ENCODE measurements at places on chromosomes 3 and 15.

DNA sequence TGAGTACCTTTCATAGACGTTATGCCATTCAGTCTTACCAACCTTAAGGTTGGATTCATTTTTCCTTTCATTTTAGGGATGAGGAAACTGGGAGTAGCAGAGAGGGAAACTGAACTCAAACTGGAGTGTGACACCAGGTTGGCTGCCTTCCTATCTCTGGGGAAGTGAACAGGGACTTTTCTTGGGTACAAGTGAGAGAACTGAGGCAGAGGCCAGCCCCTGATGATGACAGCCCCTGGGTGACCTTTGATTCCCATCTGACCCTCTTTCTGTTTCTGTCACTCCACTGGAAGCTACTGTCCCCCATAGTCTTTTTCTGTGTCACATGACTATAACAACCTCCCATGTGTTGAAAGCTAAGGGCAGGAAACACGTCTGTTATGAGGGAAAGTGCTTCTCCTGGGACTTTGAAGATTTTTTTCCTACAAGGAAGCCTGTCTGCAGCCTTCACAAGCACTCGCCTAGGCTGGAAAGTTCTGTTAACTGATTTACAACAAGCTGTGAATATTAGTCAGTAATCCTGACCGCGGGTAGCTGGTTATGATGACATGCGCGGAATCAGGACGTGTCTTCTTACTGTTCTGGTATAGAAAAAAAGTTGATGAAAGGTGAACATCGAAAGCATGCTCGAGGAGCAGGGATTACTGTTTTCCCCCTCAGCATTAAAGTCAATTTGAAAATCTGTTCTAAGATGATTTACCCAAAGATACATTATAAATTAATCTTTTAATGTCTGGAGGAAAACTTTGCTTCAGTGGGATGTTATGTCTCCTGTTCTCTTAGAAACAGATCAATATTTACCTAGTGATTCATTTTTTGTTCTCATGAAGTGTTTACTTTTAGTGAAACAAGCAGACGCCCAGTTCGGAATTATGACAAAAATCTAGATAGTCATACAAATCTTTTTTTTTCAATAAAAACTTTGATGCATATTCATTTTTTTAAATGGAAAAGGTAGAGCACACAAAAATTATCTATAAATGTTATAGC is 31.5 kb downstream of the ABHD2 start:
- no peak for DNase-seq

DNA sequence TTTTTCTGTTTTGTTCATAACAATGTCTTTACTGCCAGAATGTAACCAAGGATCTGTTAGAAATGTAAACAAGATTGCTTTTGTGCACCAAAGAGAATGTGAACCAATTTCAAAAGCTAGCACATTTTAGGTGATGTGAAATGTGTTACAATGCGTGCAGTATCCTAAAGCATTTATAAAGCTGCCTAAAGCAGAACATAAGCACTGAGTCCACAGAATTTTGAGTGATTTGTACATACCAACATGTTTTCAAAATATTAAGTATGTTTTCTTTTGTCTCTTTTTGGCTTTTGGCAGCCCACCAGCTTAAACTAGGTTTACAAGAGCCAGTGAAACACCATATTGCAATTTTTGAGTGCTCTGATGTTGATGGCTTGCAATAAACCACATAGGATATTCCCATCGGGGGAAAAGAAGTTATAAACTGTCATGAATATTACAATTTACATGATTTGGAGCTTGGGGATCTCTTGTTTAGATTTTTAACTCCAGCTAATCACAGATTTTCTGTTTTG is 364.0 kb downstream of the ZIC1 start:
- DNase-seq, result no peak

DNA sequence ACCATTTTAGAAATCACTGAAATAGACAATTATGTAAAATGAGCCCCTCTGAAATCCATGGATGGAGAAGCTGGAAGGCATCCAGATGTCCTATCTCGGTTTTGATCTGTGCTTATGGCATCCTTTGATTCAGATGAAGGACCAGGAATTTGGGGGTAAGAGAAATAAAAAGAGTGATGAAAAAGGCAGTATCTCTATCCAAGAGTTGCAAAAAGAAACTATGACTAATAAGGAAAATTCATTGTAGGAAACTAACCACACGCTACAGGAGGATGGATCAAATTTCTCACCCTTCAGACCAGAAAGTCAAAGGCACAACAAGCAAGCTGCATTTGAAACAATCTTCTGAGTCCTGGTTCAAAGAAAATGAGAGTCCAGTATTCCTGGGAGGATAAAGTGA is 34.8 kb downstream of the SRGAP3 start:
- DNase-seq, result peak; percentile 49

GRCh38 chr3:134998855-134999254 is 203.8 kb downstream of the EPHB1 start:
- DNase-seq, result no peak

GRCh38 chr3:129313665-129314385 is 35.2 kb downstream of the HMCES start:
- DNase-seq, result no peak

- DNase-seq, result no peak
These were observed 36.3 kb downstream of the TRIP4 start for GRCh38 chr15:64423970-64424369.

GRCh38 chr3:39727415-39727814 is 82.0 kb upstream of the MYRIP start:
- no peak for DNase-seq

- no peak for DNase-seq
These were observed 28.6 kb downstream of the TRAK1 start for GRCh38 chr3:42119561-42120355.

GRCh38 chr3:89440386-89440785 is 333.0 kb downstream of the EPHA3 start:
- DNase-seq, result no peak

DNA sequence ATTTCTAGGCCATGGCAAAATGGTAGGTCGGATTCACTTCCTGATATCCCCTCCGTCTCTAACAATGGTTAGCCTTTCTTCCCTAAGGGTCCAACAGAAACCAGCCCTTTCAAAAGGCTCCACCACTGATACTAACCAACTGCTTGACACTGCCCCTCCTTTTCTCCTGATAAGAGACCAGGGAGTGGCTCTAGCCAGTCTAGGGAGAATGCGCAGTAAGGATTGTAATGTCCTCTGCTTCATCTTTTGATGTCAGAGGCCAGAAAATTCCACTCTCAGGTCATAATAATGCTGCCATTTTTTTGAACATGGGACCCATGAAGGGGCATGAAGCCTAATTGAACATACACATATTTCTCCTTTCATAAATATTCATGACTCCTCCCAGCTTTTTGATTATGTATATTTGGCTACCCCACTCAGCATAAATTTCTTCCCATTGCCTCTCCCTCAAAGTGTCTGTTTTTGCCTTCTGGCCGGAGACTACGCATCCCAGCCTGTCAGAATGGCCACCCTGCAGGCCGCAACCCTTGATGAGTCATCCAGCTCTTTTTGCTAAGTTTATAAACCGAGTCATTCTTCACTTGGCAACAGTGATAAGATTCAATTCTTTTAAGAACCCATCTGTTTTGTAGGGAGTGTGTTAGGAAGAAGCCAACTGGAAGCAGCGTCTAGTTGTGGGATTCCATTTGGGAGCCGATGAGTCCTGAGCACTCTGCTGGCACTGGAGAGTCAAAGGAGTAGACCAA is 189.0 kb upstream of the MCTP2 start:
- DNase-seq, result no peak

DNA sequence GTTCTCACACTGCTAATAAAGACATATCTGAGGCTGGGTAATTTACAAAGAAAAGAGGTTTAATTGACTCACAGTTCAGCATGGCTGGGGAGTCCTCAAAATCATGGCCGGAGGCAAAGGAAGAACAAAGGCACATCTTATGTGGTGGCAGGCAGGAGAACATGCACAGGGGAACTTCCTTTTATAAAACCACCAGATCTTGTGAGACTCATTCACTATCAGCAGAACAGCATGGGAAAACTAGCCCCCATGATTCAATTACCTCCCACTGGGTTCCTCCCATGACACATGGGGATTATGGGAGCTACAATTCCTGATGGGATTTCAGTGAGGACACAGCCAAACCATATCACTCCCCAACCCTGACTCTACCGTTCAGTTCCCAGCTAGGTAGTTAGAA is 59.7 kb upstream of the MINAR1 start:
- DNase-seq, result no peak

DNA sequence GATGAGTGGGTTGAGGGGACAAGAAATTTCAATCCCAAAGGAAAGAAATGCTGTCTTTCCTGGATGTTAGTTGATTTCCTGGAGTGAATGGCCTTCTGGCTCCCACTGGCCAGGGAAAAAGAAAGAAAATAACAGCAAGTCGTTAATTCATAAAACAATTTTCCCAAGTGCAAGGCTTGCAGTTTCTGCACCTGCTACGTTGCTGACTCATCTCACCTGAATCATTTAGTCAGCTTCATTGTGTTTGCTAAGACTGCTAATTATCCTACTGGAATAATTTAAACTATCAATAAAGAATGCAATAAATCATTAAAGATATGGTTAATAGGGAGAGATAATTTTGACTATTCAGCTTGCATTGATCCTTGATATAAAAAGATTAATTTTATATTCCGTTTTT is 387.6 kb downstream of the ROBO2 start:
- DNase-seq, result no peak

DNA sequence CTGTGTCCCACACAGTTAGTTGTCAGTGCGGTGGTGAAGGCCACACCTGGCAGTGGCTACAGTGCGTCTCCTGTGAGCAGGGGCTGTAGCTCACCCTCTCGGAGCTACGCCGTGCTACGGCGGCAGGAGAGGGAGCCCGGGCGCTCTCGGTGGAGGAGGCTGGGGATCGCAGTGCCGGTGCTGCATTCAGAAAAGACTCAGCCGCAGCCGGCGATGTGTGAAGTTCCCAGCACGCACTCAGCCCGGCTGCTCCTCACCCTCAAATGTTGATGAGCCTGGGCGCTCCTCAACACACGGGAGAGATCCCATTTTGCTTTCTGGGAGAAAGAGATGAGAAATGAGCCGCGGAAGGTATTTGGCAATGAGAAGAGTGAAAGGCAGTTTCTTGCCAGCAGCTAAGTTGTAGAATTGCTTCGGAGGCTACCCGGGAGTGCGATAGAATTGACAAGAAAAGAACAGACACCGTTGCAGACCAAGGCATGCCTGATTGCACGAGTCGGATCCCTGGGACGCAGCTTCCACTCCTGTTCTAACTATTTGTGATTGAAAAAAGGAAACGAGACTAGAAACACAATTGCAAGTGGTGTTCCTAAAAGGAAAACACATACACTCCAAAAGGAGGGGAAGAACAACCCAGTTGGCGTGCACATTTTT is at the start of gene UNC13C:
Gene UNC13C (plus strand): TSS at position 189 of the 654 bp plus-strand sequence. CDS start 34,463 bp downstream, outside the sequence.
- DNase-seq, result no peak

GRCh38 chr3:107846279-107846852 is 244.5 kb downstream of the CD47 start:
- peak; percentile 66 for DNase-seq

DNA sequence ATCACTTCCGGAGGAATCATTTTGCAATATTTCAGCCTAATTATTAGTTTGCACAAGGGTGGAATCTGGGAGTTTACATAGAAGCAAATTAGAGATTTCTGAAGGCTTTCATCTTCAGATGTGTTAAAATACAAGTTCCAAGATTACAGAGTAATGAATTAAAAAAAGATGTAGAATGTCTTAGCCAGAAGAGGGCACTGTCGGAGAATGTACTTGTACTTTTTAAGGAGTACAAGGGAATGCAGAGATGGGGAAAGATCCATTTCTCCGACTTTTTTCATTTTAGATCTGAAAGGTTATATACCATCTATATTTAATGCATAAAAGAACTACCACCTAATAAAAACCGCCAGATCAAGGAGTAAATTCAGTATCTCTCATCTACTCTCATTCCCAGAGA is 43.1 kb upstream of the WDR5B start:
- peak; percentile 17 for DNase-seq

DNA sequence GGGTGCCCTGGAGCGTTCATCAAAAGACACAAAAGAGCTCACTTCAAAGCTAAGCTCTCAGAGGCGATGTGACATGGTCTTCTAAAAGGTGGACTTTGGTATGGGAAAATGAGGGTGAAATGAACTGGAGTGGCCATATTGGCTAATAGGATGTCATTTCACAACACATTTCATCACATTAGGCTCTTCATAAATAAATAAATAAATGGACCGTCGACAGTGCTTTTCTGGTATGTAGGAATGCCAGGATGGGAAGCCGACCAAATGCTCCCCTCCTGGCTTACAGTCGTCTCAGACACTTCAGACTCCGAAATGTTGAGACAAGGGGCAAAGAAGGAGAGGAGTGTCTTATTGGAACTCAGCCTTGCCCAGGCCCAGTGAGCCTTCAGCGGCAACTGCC is 383.0 kb downstream of the NTRK3 start:
- DNase-seq, result no peak

GRCh38 chr3:177229791-177230190 is 32.5 kb upstream of the TBL1XR1 start:
- DNase-seq, result no peak

DNA sequence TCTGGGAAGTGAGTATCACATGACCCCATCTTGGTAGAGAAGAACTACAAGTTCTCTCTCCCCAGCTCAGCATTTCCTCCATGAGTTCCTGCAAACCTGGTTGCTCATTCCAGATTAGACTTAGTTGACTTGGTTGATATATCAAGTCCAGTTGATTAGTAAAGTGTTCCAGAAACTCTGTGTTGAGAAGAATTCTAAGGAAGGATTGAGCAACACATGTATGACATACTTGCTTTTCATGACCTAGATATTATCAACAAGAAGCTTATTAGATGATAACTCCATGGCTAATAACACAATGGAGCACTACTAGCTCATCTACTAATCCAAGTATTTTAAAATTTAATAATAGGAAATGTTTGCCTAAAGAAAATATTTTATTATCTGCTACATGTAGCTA is 6.4 kb upstream of the EID1 start:
- no peak for DNase-seq
